ENCODE measurements at places on chromosomes 5 and 9.

GRCh38 chr5:6483880-6484382 lies 35.3 kb downstream of the UBE2QL1 start:
- DNase-seq, result no peak

GRCh38 chr5:83718195-83718825 lies 2.3 kb downstream of the HAPLN1 start:
- peak; percentile 61 for DNase-seq

DNA sequence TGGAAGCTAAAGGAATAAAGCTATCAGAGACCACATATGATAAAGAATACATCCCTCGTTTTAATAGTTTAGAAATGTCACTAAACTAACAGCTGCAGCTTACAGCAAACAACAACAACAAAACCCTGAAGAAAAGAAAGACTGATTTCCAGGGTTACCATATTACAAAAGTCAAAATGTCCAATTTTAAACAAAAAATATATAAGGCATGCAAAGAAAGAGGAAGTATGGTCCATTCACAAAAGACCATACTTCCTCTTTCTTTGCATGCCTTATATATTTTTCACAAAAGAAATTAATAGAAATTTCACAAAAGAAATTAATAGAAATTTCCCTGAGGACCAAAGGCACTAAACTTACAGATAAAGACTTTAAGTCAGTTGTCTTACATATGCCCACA lies 354.2 kb downstream of the ARL15 start:
- DNase-seq, result no peak

DNA sequence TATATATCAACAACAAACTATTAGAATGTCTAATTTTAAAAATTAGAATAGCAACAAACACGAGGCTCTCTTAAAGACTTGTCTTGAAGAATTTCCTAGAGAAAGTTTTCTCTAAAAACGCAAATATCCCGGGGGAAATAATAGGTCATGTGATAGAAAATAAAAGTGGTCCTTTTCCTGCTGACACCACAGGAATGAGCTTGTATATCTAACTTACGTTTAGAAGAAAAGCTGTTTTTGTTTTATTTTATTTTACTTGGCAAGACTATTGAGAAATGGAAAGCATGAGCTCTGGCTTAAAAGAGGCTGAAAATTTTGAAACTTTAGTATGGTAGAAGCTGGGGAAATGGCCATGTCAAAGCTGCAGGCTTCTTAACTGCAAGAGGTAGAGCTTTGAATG lies 465.0 kb downstream of the AGTPBP1 start:
- DNase-seq, result no peak

DNA sequence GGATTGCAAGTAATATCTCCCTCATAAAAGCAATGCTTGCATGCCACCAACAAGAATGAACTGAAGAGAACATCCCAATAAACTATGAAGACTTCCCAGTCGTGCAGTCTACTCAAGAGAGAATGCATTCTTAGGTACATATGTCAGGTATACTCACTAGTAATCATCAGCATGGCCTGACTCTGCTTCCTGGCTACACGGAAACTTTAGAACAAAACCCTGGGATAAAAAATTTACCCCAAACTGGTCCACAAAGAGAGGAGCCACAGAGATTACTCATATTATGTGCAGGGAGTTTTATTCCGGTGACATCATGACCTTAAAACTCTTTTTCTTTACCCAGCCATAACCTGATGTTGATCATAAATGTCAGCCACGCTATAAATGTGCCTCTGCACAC lies 57.5 kb upstream of the PAPPA start:
- DNase-seq, result no peak

All from islet precursor cell (in vitro differentiated cells).